Right cardiac atrium (tissue), 5 donors: ENCODE measurements at places on chromosomes 4 and X. TPM values are rescaled to one million over a fixed set of nuclear protein-coding genes. Genes with fewer than 3 reads are reported as not detected.
A peak's percentile ranks its signal among the peaks of the same experiment; 100 is the strongest.

EPGN gene
- total RNA-seq: not detected

TMEM35A gene
- 0.50 TPM for total RNA-seq

NKX3-2 gene
- not detected for total RNA-seq

L1CAM gene
- total RNA-seq: 9.2 TPM

OTC gene
- total RNA-seq: 1.0 TPM

PNMA3 gene
- 3.1 TPM for total RNA-seq

FOXR2 gene
- total RNA-seq: not detected

NUP54 gene
- 23.0 TPM for total RNA-seq

- DNase-seq: no peak
These were observed 345 bp downstream of the SLC6A8 start for GRCh38 chrX:153688071-153688470.

GRCh38 chr4:101439926-101440325 is 92.6 kb upstream of the PPP3CA start:
- DNase-seq: no peak

- DNase-seq: no peak
These were observed 4.2 kb downstream of the CPEB2 start for GRCh38 chr4:15006416-15007024.

- peak; percentile 45 for DNase-seq
These were observed 28.8 kb upstream of the SOWAHD start for GRCh38 chrX:119729408-119730201.

DNA sequence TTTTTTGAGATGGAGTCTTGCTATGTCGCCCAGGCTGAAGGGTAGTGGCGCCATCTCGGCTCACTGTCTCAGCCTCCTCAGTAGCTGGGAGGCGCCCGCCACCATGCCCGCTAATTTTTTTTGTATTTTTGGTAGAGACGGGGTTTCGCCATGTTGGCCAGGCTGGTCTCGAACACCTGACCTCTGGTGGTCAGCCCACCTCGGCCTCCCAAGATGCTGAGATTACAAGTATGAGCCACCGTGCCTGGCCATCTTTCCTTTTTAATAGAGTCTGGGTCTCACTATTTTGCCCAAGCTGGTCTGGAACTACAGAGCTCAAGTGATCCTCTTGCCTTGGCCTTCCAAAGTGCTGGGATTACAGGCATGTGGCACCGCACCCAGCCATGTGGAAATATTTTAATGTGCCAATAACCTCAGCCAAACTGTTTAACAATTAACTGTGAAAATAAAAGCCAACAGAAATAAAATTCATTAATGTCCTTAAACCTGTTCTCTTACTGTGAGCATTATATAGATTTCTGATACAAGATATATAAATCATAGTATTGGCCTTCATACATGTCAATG is 16.3 kb downstream of the PDS5A start:
- no peak for DNase-seq

DNA sequence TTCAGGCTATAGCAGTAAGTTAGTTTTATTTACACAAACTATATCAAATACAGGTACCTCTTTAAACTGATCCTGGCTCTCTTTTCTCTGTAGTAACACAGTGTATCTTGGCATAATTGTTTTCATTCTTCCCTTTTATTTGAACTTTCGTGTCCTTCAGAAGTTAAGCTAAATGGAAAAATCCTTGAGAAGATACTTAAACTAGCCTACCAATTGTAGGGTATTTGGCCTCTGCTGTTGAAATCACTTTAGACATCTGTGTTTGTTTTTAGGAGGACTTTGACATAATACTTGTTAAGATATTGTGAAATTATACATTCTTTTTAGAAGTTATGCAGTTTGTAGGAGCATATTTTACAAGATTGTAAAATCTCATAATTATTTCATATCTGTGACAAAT is 90.3 kb upstream of the GK2 start:
- DNase-seq: no peak

DNA sequence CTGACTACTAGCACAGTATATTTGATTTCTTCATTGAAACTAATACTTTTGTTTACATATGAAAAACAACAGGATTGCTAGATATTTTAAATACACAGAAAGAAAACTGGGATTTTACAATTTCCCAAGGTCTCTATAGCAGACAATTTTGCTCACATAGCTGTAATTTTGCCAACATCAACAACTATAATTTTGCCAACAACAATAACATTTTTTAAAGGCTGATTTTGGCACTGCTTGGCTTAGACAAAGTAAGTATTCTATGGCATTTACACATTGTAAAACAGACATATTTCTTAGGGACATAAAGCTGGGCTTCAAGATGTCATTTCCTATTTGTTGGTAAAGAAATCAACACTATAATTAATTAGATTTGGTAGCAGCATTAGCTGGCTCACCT is 922.1 kb downstream of the RAB28 start:
- no peak for DNase-seq

GRCh38 chrX:68429216-68429615 is 4.1 kb downstream of the OPHN1 start:
- DNase-seq: no peak

DNA sequence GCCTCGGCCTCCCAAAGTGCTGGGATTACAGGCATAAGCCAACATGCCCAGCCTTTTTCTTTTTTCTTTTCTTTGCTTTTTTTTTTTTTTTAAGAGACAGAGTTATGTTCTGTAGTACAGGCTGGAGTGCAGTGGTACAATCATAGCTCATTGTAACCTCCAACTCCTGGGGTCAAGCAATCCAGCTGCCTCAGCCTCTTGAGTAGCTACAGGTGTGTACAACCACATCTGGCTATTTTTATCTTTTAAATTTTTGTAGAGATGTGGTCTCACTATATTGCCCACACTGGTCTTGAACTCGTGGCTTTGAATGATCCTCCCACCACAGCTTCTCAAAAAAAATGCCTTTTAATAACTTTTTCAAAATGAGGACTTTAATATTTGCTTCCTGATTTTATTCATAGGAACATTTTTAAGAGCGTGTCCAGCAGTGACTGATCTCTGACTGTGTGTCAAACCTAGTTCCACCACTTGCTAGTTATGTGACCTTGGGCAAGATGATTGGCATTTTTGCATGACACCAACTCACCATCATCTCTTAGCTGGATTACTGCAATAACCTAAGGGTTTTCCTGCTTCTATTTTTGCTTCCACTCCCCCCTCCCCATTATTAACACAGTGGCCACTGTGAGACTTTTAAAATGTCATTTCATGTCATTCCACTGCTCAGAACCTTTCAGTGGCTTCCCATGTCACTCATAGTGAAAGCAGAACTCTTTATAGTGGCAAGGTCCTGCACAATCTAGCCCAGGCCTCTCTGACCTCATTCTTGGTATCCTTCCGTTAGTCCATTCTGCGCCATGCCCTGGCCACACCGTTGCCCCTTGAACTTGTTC is 4.5 kb upstream of the TNIP3 start:
- no peak for DNase-seq

DNA sequence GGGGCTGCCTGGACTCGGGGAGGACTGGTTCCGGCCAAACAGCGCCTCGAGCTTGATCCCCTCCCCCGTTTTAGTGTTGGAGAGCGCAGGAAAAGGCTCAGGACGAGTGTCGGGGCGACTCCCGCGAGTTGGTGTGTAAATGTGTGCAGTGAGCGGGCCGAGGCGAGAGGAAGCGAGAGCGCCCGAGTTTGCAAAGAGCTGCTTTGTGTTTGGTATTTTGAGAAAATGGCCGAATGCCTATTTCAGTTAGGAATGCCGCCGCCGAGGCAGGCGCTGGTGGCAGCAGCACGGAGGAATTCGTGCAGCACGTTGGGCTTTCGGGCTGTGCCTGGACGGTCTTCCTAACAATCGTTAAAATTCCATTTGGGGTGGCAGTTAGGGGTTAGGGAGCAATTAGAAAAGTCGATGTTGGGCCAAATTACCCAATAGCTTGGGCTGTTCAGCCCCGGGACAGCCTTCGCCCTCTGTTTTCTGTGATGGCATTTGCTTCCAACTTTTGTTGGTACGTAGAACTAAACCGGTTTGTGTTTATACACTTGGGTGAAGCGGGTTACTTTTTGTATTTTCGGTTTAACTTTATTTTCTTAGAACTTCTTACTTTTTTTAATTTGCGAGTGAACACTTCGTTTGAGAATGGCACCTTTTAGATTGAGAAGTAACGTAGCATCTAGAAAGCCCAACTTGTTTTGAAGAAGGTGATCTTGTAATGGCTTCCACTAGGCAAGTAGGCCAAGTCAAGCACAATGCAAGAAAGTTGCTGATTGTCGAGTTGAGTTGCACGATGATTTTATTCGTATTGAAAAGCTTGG is 1.6 kb downstream of the REST start:
- DNase-seq: peak; percentile 81

DNA sequence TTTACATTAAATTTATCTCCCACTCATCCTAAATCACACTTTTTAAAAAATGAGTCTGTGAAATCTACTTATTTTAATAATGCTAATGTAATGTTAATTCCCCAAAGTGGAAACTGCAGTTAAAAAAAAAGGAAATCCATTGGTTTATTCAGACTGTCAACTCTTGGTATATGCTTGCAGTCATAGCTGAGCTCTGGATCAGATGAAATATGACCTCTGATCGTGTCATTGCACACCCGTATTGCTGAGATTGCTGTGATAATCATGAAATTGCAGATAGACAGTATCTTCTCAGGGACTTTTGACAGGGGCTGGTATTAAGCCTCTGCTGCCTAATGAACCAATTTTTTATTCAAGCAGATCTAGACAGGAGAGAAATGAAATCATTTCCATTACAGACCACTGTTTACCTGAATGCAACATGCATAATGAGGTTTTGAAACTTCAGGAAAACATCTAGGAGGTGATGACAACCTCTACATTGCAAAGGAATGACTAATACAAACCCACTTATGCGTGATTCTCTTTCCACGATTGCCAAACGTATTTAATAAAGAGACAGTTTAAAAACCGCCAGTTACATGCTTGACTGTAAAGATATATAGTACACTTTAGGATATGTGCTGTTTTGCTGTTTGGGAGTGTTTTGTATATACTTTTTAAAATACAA is 138.3 kb upstream of the PUDP start:
- DNase-seq: no peak

DNA sequence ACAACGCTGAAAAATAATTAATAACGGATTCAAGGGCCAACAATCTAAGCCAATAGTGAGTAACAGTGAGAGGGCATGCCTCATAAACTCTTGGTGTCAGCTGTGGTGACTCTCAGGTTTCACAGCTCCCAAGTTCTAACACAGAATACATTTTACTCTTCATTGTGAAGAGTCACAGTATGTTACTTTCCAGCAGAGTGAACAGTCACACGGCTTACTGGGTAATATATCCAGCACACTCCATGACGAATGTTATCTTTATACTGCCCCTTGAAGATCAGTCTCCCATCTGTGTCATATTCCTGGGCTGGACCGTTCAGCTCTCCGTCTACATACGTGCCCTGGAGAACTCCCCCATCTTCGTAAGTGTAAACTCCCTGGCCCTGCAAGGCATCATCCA is 23.1 kb downstream of the SETD7 start:
- no peak for DNase-seq

DNA sequence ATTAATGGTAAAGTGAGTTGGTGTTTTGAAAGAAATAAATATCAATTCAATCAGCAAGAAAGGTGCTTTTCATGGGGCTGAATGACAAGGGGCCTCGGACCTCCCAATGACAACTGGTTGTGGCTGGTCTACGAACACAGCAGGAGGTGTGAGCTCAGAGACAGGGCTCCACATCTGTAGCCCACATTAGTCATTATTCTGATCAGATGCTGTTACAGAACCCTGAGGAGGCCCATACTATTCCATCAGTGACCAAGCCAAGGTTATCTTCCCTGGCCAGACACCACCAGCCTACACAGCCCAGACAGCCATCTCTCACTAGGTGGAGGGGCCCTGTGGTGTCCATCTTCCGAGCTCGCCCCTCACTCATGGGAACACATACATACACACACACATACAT is 168.8 kb downstream of the SH3KBP1 start:
- no peak for DNase-seq

GRCh38 chr4:89800012-89800516 is 36.9 kb downstream of the SNCA start:
- no peak for DNase-seq

GRCh38 chr4:11446155-11446811 is 17.6 kb upstream of the HS3ST1 start:
- DNase-seq: no peak

GRCh38 chrX:119067023-119067739 is 5.6 kb upstream of the CT47C1 start:
- DNase-seq: peak; percentile 75

DNA sequence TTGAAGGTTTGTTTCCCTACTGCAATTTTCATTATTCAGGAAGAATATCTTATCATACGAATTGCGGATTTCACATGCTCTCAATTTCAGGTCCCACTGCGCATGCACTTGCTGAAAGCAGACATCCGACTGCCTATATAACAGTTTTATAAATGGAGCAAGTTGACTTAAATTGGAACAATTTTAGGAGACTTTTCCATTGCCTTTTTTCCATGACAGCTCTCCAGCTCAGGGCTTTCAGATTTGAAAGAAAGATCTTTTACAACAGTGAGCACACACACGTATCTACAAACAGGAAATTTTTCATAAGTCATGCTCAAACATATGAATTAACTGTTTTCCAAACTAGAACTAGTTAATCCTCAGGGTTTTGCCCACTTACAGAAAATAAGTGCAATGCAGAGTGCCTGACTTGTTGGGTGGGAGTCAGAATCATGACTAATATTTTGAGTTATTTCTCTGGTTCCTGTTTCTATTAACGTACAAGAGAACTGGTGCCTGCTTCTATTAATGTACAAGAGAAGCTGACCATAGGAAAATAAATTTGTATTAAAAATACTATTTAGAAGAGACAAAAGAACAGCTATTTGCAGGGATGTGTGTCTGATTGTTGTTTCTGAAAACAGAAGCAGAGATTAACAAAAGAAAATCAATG is 137.9 kb downstream of the GPC3 start:
- DNase-seq: no peak

GRCh38 chr4:74044677-74045076 is 6.2 kb upstream of the CXCL3 start:
- DNase-seq: no peak

GRCh38 chrX:153954558-153955227 is 10.2 kb upstream of the RENBP start:
- peak; percentile 58 for DNase-seq

DNA sequence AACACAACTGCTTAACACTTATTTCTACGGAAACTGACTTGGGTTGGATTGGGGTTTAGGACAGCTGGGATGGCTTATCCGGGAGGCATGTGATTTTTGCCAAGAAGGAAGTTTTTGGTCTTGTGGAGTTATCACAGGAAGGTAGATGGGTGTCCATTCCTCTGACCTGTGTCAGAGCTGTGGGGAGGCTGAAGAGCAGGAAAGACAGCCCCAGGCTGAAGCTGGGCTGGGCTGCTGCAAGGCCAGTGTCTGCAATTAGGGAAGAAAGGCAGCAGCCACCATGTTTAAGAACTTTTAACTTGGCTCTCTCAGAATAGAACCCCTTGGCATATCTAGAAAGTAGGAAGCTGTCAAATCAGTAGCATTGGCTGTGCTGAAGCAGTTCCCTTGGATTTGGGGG is 42.3 kb downstream of the CCNG2 start:
- no peak for DNase-seq

GRCh38 chr4:63505714-63506460 is 903.4 kb downstream of the TECRL start:
- DNase-seq: no peak

DNA sequence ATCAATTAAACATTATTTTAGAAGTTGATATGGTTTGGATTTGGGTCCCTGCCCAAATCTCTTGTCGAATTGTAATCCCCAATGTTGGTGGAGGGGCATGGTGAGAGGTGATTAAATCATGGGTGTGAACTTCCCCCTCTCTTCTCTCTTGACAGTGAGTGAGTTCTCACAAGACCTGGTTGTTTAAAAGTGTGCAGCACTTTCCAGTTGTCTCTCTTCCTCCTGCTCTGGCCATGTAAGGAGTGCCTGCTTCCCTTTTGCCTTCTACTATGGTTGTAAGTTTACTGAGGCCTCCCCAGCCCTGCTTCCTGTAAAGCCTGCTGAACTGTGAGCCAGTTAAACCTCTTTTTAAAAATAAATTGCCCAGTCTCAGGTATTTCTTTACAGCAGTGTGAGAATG is 141.4 kb downstream of the GALNTL6 start:
- DNase-seq: no peak
